ENCODE measurements at places on chromosomes 1 and 21. TPM values are rescaled to one million over a fixed set of nuclear protein-coding genes. Genes with fewer than 3 reads are reported as not detected.

Gene CTSE
- total RNA-seq, result not detected

Gene CELA2A
- total RNA-seq, result 1.5 TPM

Gene CELF3
- not detected for total RNA-seq

Gene BRDT
- not detected for total RNA-seq

Gene OR2T1
- not detected for total RNA-seq

Gene CHRM3
- 2.1 TPM for total RNA-seq

Gene TESK2
- total RNA-seq, result 11.7 TPM

Gene BTBD19
- total RNA-seq, result 14.9 TPM

Gene TEX38
- not detected for total RNA-seq

Gene CRB1
- total RNA-seq, result 1.7 TPM

Gene PLEKHN1
- not detected for total RNA-seq

Gene NSUN4
- 19.5 TPM for total RNA-seq

Gene NBPF4
- total RNA-seq, result not detected

Gene SLC44A3
- total RNA-seq, result 3.3 TPM

Gene HHAT
- 5.4 TPM for total RNA-seq

Gene SPRR4
- not detected for total RNA-seq

Gene PRDM2
- total RNA-seq, result 26.4 TPM

Gene TRIM67
- not detected for total RNA-seq

Gene RRP1
- 29.4 TPM for total RNA-seq

Gene ASCL5
- not detected for total RNA-seq

Gene RASSF5
- total RNA-seq, result 32.9 TPM

Gene TRIM46
- total RNA-seq, result 15.5 TPM

Gene KRTAP6-2
- not detected for total RNA-seq

Gene L1TD1
- total RNA-seq, result 1.7 TPM

Gene GJC2
- 6.9 TPM for total RNA-seq
